ENCODE measurements at places on chromosomes 4 and X. TPM values are rescaled to one million over a fixed set of nuclear protein-coding genes. Genes with fewer than 3 reads are reported as not detected.

Gene TLR7
- not detected for total RNA-seq

Gene LGI2
- total RNA-seq: 0.06 TPM

Gene AFM
- total RNA-seq: not detected

Gene MAGEA2B
- not detected for total RNA-seq

Gene ARAF
- total RNA-seq: 56.3 TPM

Gene ODAPH
- not detected for total RNA-seq

Gene GAGE12H
- not detected for total RNA-seq

Gene PRKG2
- total RNA-seq: 1.4 TPM

Gene SLC30A9
- 27.1 TPM for total RNA-seq
